ENCODE measurements at places on chromosomes 5 and 9.

- DNase-seq: no peak
These were observed 41.9 kb downstream of the SLC22A5 start for GRCh38 chr5:132411304-132412013.

DNA sequence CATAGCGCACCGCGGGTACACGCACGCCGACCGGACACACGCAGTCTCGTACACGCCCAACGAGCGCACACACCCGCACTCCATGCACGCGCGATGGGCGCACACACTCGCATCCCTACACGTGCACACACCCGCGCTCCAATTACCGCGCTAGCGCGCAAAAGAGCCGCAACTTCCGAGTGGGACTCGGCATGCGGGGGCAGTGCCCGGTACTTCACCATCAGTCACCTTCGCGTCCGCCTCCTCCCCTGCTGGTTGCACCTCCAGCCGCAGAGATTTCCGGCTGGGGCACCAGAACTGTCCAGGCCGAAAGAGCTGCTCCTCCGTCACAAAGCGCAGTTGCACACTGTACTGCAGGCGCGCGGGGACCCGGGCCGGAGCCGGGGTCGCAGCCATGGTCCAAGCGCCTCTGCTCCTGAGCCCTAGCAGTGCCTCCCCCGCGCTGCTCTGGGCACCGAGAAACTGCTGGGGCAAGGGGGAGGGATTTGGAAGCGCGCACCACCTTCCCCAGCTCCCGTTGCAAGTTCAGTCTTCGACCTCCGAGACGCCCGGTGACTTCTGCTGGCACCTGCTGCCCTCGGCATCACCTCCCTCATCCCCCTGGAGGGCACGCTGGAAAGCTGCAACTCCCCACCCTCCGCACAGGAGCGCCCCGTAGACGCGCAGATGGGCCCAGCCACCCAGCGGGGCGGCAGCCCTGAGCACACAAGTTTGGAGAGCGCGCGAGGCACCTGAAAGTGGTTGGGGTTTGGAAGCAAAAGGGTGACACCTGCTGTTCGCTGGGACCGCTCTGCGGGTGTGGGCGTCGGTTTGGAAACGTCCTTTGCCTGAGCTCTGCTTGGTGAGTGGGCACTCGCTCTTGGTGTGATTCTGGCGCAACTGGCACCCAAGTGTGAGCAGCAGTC lies 337.4 kb upstream of the PUM3 start:
- no peak for DNase-seq

- peak; percentile 69 for DNase-seq
These were observed 25.0 kb upstream of the TDRD7 start for GRCh38 chr9:97386733-97387503.

DNA sequence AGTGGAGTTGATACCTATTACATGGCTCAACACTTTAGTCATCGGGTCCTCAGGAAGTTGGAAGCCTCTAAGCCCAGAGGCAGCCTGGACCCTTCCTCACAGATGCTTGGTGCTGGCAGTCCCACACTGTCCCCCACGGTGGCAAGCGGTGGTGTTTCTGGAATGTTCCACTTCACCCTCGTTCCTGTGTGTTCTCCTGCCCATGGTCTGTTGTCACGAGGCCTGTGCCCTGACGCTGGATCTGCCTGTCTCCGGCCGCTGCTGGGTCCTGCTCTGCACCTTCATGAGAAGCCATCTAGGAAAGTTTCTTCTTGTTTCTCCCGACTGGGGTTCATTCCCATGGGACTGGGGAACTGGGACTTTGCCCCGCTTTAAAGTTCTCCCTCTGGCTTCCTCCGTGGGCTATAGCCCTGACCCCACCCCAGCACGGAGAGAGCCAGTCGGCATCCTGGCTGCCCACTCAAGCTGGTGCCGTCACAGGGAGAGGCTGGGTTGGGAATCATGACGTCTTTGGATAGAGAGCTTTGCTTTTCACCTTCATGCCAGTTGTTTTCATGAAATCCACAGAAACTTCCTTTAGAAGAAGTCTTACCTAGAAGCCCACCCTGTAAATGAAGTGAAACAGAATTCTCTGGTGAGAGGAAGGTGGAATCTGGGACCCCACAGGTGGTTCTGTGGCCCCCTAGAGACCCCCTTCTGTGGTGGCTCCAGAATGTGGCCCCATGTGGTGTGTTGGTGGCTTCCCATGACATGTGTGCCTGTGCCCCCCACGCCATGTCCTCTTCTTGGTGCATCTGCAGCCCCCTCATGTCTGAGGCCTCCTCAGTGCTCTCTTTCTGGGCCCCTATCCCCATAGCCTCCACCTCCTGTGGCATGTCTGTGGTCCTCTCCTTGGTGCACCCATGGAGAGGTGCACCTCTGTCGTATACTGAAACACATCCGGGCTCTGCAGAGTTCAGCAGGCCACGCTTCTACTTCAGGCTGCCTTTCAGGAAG lies 43.8 kb downstream of the TRIP13 start:
- no peak for DNase-seq

- no peak for DNase-seq
These were observed 287.6 kb upstream of the MSX2 start for GRCh38 chr5:174436750-174437149.

DNA sequence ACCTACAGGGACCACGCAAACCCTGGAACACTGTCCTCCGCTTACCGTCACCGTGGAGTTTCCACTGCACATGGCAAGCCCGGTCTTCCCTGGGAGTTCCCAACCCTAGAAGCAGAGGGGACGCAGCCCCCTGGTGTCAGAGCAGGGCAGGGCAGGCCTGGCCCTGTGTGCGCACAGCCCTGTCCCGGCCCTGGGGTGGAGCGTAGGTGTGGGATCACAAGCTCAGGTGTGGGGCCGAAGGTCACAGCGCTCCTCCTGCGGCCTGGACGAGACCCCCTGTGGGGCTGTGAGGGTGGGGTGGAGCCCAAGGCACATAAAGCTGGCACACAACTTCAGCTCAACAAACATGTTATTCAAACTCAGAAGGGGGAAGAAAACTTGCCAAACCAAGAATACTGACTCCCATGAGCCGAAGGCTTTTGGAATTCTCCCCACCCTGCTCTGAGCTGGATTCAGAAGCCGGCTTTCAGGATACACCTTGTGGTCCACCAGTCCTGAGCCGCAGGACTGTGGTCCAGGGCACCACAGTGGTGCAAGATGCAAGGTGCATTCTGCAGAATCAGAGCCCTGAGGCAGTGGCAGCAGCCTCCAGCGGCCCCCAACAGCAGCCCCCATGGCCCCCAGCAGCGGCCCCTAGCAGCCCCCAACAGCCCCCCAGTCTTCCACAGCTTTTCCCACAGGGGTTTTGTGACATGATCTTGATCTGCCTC lies 11.8 kb upstream of the EXOC3 start:
- DNase-seq: no peak

- DNase-seq: no peak
These were observed 52.1 kb upstream of the EQTN start for GRCh38 chr9:27348785-27349697.

- no peak for DNase-seq
These were observed 18.0 kb downstream of the NR5A1 start for GRCh38 chr9:124489222-124489621.

- no peak for DNase-seq
These were observed 203.4 kb upstream of the NMUR2 start for GRCh38 chr5:152608458-152608857.

GRCh38 chr5:35852084-35852734 lies 4.5 kb upstream of the IL7R start:
- DNase-seq: no peak

GRCh38 chr5:170638454-170639220 lies 134.8 kb downstream of the KCNIP1 start:
- peak; percentile 32 for DNase-seq

GRCh38 chr9:3971391-3972082 lies 328.3 kb downstream of the GLIS3 start:
- DNase-seq: no peak

DNA sequence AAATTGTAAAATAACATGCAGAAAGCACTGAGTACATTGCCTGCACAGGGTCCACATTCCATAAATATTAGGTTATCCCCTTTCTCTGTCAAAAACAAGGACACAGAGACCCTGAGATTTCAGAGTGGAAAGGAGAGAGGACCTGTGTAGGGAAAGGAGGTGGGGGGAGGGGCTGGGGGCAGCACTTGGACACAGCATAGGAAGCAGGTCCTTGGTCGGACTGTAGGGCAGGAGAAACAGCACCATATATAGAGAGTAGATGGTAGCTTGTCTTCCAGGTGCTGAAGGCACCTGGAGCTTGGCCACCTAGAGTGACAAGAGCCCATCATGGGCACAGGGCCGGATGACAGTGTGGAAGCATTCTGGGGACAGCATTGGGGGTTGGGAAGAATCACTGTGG lies 2.4 kb downstream of the TPM2 start:
- DNase-seq: no peak

GRCh38 chr5:109947667-109948066 lies 257.9 kb downstream of the MAN2A1 start:
- DNase-seq: no peak

DNA sequence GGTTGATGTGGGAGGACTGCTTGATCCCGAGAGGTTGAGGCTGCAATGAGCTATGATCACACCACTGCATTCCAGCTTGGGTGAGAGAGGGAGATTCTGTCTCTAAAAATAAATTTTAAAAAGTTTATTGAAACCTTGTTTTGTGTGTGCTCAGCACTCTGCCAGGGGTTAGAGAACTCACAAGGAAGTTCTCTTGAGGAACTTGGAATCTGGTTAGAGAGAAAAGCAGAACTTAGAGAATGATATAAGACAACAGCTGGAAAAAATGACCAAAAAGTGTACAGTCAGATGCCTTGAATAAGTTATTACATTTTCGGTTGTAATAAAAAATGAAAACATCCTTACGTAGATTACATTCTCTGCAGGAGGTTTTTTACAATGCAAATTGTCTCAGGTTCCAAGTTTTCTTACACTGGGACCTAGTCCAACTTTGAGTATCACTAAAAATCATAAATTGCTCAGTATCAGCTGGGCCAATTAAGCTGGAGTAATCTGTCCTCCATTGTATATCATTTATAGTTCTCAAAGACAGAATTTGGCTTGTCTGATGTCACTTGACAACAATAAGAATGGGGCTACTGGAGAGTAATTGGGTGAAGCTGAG lies 21.7 kb upstream of the TENT2 start:
- no peak for DNase-seq

DNA sequence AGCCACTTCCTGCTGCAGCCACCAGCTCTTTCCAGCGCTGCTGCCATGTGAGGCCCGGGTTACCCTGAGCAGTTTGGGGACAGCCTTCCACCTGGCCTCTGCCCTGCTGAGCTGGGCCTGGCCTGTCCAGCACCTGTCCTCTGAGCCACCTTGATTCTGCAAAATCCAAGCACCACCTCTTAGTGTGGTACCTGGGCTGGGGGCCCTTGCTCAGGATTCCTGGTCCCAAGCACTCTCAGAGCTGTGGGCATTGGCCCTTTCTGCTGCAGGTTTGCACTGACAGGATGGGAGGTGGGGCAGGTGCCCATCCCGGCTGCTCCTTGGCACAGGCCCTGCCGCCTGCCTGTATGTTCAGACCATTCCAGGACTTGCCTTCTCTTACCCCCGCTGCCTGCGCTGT lies 309.2 kb upstream of the IRX4 start:
- no peak for DNase-seq

- no peak for DNase-seq
These were observed 83.5 kb upstream of the HSPA9 start for GRCh38 chr5:138658676-138659075.

DNA sequence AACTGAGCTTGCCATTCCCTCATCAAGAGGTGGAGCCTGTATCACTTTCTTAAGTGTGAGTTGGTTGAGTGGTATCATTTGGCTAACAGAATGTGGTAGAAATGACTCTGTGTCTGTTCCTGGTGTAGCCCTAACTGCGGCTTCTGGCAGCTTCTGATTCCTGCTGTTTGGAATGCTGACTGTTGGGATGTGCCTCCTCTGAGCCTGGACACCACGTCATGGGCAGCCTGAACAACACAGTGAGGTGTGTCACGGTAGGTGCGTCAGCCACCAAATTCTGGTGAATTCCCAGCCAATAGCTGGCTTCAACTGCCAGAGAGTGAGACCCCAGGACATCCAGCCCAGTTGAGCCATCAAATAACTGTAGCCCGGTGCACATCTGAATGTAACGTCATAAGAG lies 6.1 kb upstream of the C9orf152 start:
- DNase-seq: no peak

GRCh38 chr5:95686651-95687050 lies 3.9 kb upstream of the SPATA9 start:
- DNase-seq: no peak

- DNase-seq: peak; percentile 79
These were observed 3.1 kb downstream of the SLC4A9 start for GRCh38 chr5:140362875-140363630.

DNA sequence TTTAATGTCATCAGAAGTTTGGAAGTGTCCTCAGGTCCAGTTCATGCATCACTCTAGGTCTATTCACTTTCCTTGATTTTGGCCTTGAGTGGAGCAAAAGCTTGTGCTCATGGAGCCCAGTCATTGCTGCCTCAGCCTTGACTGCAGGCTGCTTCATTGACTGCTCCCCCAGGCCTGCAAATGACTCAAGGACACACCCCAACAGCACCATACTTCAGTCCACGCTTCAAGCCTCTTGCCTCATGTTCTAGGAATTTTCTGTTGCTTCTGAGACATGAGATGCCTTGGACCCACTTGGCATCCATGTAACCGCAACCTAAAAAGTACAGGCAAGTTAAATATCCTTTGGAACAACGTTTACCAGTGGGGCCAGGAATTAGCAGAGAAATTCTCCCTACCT lies 193.7 kb downstream of the PIK3R1 start:
- no peak for DNase-seq

DNA sequence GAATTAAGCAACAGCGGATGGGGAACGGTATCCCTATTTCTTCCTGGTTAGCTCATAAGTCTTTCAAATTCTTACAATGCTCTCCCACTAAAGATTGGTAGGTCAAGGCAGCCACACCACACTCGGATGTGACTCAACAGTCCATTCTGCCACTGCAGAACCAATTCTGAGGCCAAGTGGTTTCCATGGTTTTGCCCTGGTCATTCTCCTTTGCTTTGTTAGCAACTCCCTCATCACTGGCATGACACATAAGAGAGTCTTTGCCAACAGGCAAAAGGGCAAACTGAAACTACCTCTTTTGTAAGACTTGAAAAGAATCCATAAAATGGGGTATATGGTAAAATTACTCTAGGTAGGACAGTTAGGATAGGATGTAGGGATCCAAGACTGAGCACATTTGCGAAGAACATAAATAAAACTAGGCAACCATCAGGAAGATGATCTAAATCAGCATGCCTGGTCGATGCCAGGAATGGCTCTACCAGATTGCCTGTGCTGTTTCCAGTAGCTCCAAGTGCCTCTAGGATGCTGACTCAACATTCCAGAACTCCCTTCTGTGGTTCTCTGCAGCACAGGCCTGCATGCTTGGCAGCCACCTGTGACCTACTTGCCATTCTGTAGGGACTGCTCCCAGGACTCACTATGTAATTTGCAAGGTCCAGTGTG lies 105.4 kb downstream of the DCP2 start:
- DNase-seq: no peak

DNA sequence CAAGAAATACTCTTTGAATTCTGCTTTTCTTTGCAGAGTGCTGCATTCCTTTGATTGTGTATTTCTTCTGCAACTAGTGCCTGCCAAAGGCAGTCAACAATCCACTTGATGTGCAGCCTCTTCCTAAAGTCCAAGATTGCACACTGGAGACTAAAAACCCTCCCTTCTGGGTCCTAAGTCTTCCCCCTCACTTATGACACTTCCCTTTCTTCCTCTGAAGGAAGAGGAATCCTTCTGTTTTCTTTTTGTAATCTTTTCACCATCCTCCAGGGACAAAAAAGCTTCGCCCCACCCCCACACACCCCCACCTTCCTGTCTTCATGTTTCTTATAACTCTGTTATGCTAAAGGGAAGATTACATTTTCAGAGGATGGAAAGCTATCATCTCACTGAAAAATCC lies 39.9 kb downstream of the WDR36 start:
- no peak for DNase-seq
